ENCODE measurements at places on chromosomes 5 and 9.

DNA sequence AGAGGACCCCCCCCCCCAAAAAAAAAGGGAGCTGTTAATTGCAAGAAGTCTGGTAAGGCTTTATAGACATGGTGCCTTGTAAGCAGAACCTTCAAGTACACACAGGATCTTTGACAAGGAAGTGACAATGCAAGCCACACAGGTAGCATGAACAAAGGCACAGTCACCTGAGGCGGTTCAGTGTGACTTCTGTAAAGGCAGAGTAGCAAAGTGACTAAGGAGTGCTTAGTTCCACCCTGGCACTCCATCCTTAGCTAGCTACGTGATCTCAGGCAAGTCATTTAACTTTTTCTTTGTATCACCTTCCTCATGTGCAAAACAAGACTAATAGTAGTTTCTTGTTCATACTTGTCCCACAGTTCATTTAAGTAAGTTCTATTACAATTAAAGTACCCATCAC, 282.0 kb downstream of the PRELID2 start:
- no peaks in the 10 kb centered on the region for H3K4me1 ChIP-seq
- no peaks in the 10 kb centered on the region for H3K27me3 ChIP-seq
- H3K4me3 ChIP-seq: no peak overlapping the region
- no peak overlapping the region for H3K27ac ChIP-seq
- H3K36me3 ChIP-seq: no peaks in the 10 kb centered on the region
- DNase-seq: no peak

GRCh38 chr5:125409861-125410536, 663.6 kb upstream of the ZNF608 start:
- no peaks in the 10 kb centered on the region for H3K27me3 ChIP-seq
- no peak overlapping the region for H3K4me3 ChIP-seq
- no peaks in the 10 kb centered on the region for H3K36me3 ChIP-seq
- DNase-seq: no peak

- no peak for DNase-seq
- H3K4me1 ChIP-seq: peaks cover 12% of the 10 kb centered on the region
- H3K4me3 ChIP-seq: no peak overlapping the region
- H3K27ac ChIP-seq: no peak overlapping the region
These were observed 126.6 kb upstream of the IL12B start for GRCh38 chr5:159456722-159457465.

DNA sequence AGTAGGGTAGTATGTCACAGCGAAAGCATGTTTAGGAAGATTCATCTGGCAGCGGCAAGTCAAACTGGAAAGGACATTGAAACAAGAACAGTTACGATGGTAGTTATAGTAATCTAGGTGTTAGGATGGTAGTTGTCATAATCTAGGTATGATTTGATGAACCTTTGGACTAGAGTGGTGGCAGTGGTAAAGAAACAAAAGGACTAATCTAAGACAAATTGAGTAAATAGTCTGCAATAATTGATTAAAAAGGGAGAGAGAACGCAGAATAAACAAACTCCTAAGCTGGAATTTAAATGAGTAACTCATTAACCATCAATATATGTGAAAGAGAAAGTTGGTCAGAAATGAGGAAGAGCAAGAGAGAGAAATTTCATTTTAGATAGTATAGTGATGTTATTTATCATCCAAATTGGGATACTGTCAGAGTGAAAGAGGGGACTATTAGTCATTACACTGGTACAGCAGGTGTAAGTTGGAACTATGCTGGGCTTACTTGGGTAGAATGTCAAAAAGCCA, 56.8 kb downstream of the MTREX start:
- no peaks in the 10 kb centered on the region for H3K27me3 ChIP-seq
- no peak for DNase-seq
- H3K4me3 ChIP-seq: no peak overlapping the region
- H3K36me3 ChIP-seq: peaks cover 41% of the 10 kb centered on the region
- H3K4me1 ChIP-seq: no peaks in the 10 kb centered on the region

DNA sequence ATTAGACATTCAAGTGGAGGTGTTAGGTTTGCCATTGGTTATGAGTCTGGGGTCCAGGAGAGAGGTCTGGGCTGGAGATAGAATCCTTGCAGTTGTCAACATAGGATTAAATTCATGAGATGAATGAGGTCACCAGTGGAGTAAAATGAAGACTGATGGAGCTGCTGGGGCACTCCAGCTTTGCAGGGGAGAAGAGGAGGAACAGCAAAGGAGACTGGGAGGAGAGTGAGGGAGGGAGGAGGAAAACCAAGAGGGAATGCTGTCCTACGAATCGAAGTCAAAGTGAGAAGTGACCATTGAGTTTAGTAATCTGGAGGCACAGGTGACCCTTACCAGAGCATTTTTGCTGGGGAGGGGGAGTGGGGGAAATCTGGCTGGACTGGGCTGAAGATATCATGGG, 178.2 kb upstream of the NR3C1 start:
- no peaks in the 10 kb centered on the region for H3K36me3 ChIP-seq
- H3K4me3 ChIP-seq: no peak overlapping the region
- H3K27me3 ChIP-seq: no peaks in the 10 kb centered on the region
- H3K27ac ChIP-seq: no peak overlapping the region
- H3K4me1 ChIP-seq: no peaks in the 10 kb centered on the region

DNA sequence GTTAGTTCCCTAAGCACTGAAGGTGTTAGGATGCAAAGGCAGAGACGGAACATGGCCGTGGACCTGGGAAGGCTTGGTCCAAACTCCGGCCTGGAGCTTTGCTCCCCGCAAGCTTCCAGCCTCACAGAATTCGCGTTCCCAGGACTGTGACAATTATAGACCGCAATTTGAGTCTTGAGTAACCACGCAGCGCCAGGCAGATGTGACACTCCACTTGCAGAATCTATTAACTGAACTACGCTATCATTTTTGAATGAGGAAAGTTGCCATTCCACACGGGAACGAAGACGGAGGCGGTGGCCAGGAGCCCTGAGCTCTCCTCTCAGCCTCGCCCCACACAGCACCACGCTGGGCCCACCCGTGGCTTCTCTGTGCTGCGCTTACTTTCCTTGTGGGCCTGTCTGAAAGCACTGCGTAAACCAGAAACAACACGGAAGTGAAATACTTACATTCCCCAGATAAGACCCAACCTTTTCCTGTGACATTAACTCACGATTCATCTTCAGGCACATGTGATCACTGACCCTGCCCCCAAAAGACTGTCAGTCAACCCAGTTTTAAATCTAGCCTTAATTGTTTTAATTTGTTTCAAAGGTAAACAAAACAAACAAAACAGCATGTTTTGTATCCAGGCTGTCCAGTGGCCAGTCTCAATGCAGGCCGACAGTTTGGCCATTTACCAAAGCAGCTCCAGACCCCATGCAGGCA, 16.1 kb upstream of the COL5A1 start:
- DNase-seq: peak; percentile 58
- H3K4me1 ChIP-seq: peaks cover 5% of the 10 kb centered on the region
- H3K4me3 ChIP-seq: no peak overlapping the region
- peaks cover 24% of the 10 kb centered on the region for H3K27me3 ChIP-seq
- no peak overlapping the region for H3K27ac ChIP-seq

DNA sequence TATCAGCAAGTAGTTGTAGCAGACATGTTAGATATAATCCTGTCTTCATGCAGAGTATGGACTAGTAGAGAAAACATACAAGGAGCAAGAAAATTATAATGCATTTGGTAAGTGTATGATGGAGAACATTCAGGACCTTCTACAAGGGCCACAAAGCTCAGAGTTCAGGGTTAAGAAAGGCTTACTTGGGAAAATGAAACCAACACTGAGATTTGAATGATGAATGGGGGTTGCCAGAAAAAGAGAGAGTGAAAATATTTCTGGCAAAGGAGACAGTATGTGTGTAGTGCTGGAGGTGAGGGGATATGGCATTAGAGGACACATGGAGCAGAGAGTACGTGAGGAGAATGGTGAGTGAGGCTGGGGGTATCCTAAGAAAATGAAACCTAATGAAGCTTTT, 169.8 kb upstream of the STK32A start:
- H3K4me3 ChIP-seq: no peak overlapping the region
- no peak for DNase-seq
- H3K4me1 ChIP-seq: no peaks in the 10 kb centered on the region

- H3K4me1 ChIP-seq: peaks cover 24% of the 10 kb centered on the region
- no peak overlapping the region for H3K4me3 ChIP-seq
- H3K27me3 ChIP-seq: peaks cover 12% of the 10 kb centered on the region
These were observed 7.7 kb downstream of the PFN3 start for GRCh38 chr5:177392765-177393164.

DNA sequence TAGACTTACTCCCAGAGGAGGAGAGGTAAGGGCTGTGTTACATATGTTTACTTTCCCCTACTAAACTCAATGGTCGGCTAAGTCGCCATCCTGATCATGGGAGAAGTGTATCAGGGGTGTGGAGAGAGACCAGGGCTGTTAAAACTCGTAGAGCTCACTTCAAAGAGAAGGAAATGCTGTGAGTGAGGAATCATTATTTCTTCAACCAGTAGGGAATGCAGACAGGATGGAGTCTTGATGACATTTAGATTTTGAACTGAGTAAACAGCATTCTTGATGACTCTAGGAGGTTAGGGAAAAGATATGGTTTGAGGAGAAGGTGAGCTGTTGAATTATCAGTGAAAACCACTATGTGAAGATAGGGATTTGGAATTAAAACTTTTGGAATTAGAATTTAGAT, 17.3 kb downstream of the RECK start:
- DNase-seq: no peak
- H3K27me3 ChIP-seq: no peaks in the 10 kb centered on the region
- no peaks in the 10 kb centered on the region for H3K36me3 ChIP-seq
- no peak overlapping the region for H3K4me3 ChIP-seq
- peaks cover 12% of the 10 kb centered on the region for H3K4me1 ChIP-seq

DNA sequence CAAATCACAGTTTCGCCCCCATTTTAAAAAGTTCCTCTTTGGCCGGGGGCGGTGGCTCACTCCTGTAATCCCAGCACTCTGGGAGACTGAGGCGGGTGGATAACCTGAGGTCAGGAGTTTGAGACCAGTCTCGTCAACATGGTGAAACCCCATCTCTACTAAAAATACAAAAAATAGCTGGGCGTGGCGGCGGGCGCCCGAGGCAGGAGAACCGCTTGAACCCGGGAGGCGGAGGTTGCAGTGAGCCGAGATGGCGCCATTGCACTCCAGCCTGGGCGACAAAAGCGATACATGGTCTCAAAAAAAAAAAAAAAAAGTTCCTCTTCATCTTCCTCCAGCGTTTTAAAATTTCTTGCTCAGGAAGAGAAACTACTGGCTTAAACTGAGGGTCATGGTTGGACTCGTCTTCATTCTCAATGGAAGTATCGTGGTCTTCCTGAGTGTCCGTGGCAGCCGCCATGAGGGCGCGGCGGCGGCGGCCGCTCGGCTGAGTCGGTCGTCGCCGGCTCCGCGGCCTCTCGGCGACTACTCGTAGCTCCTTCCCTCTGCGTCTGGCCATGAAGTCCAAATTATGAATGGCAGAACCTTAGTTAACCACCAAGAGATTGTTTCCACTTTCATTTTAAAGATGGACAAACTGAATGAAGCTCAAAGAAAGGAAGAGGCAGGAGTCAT, 92.1 kb upstream of the NR5A1 start:
- H3K27ac ChIP-seq: no peak overlapping the region
- H3K4me1 ChIP-seq: peaks cover 29% of the 10 kb centered on the region
- no peak for DNase-seq
- no peaks in the 10 kb centered on the region for H3K27me3 ChIP-seq

GRCh38 chr9:96417661-96418082, 498 bp downstream of the ZNF367 start:
- peak overlapping the region; percentile 88 for H3K4me3 ChIP-seq
- H3K36me3 ChIP-seq: no peaks in the 10 kb centered on the region
- DNase-seq: peak; percentile 80
- peaks cover 41% of the 10 kb centered on the region for H3K4me1 ChIP-seq
- H3K27ac ChIP-seq: peak overlapping the region; percentile 98
- H3K27me3 ChIP-seq: no peaks in the 10 kb centered on the region

- no peak overlapping the region for H3K27ac ChIP-seq
- peaks cover 12% of the 10 kb centered on the region for H3K4me1 ChIP-seq
- H3K27me3 ChIP-seq: no peaks in the 10 kb centered on the region
- H3K4me3 ChIP-seq: no peak overlapping the region
These were observed 485.6 kb downstream of the ZSWIM6 start for GRCh38 chr5:61817472-61818326.

- H3K27ac ChIP-seq: peak within 1 kb of the TSS; percentile 90
- H3K36me3 ChIP-seq: no peaks in the 10 kb centered on the region
- H3K27me3 ChIP-seq: no peaks in the 10 kb centered on the region
- DNase-seq: peak; percentile 85
- H3K4me1 ChIP-seq: peaks cover 33% of the 10 kb centered on the region
These were observed at the start of gene NNT for GRCh38 chr5:43602461-43603343. Gene NNT, plus strand, starts transcription at chr5:43603180. Its CDS starts 6,016 bp downstream, at chr5:43609196.

GRCh38 chr9:3507395-3508077, 18.3 kb downstream of the RFX3 start:
- H3K4me1 ChIP-seq: peaks cover 12% of the 10 kb centered on the region
- no peak overlapping the region for H3K4me3 ChIP-seq
- no peaks in the 10 kb centered on the region for H3K36me3 ChIP-seq
- DNase-seq: no peak
- H3K27ac ChIP-seq: peak overlapping the region; percentile 18
- H3K27me3 ChIP-seq: no peaks in the 10 kb centered on the region

- no peak overlapping the region for H3K4me3 ChIP-seq
- DNase-seq: no peak
- no peak overlapping the region for H3K27ac ChIP-seq
- H3K27me3 ChIP-seq: no peaks in the 10 kb centered on the region
- H3K36me3 ChIP-seq: no peaks in the 10 kb centered on the region
These were observed 151.4 kb upstream of the DAP start for GRCh38 chr5:10912435-10912834.

DNA sequence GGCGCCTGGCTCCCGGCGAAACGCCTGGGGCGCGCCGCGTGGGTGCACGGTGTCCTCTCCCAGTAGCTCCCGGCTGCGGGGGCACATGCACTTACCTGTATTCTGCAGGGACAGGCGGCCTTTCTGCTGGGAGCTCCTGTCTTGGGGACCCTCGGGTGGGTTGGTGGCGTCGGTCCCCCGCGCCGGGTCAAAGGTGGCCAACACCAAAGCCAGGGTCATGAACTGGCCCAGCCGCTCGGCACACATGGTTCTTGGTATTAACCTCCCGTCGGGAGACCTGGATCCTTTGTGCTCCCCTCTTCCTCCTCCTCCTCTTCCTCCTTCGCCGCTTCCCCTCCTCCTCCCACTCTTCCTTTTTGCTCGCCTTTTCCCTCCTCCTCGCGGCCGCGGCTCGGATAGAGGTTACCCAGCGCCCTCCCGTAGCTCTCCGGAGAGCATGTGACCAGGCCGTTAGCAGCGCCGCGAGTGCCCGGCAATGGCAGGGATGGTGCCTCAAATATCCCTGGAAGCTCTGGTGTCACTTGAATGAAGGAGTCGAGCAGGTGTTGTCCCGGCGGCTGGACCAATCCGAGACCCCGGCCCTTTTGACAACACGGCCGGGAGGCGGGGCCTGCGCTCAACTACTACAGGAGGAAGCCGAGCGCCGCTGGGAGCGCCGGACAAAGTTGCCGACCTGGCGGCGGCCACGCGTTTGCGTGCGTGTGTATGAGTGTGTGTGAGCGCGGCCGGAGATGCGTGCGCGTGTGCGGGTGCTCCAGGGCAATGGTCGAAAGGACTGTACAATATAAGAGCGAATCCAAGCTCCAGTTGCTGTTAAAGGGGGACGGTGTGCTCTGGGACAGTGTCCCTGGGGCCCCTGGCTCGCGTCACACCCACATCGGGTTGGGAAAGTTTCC, at the start of gene STC2:
Gene STC2, minus strand, starts transcription at position 467 of the 896 bp plus-strand sequence. Its CDS starts 221 bp downstream, at position 246.
- no peak for DNase-seq
- peak within 1 kb of the TSS; percentile 51 for H3K4me3 ChIP-seq
- no peak within 1 kb of the TSS for H3K27ac ChIP-seq
- H3K36me3 ChIP-seq: no peaks in the 10 kb centered on the region
- peaks cover 73% of the 10 kb centered on the region for H3K27me3 ChIP-seq
